IPS DF 19.7 (cell line): ENCODE measurements at places on chromosomes 3 and 15.

DNA sequence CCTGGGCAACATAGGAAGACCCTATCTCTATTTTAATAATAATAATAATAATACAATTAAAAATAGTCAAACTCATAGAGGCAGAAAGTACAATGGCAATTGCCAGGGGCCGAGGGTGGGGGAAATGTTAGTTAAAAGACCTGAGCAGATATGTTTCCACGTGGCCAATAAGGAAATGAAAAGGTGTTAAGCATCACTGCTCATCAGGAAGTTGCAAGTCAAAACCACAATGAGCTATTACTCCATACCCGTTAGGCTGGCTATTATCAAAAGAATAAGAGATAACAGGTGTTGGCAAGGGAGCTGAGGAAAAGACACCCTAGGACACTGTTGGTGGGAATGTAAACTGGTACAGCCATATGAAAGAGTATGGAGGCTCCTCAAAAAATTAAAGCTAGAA, 60.4 kb upstream of the PRSS50 start:
- no peak for DNase-seq

GRCh38 chr15:69304182-69304545, 5.5 kb downstream of the PAQR5 start:
- DNase-seq = no peak

DNA sequence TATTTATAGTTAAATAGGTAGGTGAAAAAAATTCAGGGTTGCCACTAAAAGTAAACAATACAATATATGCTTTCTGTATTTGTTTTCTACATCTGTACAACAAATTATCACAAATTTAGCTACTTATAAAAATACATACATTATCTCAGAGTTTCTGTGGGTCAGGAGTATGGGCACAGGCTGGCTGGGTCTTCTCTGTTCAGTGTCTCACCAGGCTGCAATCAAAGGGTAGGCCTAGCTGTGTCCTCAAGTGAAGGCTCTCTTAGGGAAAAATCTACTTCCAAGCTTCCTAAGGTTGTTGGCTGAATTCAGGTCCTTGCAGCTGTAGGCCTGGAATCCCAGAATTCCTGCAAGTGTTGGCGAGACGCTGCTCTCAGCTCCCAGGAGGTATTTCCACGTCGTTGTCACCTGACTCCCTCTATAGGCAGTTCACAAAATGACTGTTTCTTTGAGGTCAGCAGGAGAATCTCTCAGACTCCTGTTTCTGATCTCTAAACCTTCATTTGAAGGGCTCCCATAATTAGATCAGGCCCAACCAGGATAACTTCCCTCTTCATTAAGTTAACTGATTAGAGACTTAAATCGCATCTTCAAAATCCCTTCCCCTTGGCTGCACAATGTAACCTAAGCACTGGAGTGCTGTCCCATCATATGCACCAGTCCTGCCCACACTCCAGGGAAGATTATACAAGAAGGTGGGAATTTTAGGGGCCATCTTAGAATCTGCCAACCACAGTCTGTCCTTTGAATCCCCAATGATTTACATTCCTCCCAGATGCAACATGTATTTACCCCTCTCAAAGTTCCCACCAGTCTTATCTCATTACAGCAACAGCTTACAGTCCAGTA, 296.6 kb downstream of the SUCLG2 start:
- DNase-seq = peak; percentile 91

- no peak for DNase-seq
Measured at GRCh38 chr3:181956122-181956521, 244.4 kb downstream of the SOX2 start.

GRCh38 chr3:46542801-46543201, 23.3 kb downstream of the LRRC2 start:
- no peak for DNase-seq

DNA sequence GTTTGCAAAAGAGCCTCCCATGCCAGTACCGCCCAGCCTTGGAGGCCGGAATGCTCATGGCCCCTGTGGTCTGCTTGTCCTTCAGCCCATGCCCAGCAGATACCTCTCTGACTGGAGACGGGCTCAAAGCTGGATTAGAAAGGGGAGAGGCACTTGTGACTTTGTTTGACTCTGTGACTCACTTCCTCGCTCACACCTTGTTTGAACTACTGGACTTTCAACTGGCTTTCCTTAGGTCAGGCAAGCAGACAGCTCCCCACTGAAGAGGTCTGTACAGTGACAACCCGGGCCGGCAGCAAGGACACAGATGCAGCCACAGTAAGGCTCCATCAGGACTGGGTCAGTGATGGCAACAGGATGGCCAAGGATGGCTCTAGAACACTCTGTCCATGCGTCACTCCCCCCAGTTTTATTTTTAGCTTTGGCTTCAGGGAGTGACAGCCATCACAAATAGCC, 98.6 kb upstream of the ABHD17C start:
- no peak for DNase-seq
